ENCODE measurements at places on chromosomes 3 and 15.

DNA sequence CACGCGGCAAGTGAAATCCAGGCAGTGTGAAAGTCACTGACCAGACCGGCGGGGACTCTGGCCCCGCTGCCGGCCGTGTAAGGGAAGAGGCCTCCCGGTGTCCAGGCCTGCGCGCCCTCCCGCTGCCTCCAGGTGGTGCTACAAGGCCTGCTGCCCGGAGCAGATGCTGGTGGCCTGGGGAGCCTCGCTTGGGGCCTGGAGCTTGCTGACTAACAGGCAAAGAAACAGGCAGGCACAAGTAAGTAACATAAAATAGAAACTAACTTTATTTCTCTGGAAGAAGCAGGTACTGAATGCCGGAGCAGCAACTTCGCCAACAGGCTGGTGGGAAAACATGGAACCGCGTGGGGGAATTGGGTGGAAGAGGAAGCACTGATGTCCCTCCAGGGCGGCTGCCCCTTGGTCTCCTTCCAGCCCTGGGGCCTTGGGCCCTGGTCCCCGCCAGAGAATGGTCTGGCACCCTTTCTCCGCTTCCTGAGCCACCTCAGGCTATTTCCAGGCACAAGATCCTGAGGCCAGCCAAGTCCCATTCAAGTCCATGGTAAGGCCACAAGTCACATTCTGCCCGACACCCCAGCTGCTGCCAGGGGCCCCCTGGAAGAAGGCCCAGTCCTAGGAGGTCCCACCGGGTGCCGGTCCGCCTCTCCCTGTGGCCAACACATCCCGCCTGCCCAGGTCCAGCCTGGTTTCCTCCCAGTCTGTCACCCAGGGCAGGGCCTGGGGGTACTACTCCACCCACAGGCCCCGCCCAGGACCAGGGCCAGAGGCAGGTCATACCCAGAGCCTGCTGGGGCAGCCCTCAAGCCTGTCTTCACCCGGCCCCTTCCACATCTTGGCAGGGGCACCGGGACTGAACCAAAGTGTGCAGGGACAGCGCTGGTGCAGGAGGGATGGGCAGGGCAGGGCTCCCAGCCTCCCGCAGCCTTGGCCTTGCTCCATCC is 45.0 kb downstream of the TNK2 start:
- peak; percentile 61 for DNase-seq

GRCh38 chr15:95086531-95087252 is 855.3 kb downstream of the MCTP2 start:
- DNase-seq = no peak

DNA sequence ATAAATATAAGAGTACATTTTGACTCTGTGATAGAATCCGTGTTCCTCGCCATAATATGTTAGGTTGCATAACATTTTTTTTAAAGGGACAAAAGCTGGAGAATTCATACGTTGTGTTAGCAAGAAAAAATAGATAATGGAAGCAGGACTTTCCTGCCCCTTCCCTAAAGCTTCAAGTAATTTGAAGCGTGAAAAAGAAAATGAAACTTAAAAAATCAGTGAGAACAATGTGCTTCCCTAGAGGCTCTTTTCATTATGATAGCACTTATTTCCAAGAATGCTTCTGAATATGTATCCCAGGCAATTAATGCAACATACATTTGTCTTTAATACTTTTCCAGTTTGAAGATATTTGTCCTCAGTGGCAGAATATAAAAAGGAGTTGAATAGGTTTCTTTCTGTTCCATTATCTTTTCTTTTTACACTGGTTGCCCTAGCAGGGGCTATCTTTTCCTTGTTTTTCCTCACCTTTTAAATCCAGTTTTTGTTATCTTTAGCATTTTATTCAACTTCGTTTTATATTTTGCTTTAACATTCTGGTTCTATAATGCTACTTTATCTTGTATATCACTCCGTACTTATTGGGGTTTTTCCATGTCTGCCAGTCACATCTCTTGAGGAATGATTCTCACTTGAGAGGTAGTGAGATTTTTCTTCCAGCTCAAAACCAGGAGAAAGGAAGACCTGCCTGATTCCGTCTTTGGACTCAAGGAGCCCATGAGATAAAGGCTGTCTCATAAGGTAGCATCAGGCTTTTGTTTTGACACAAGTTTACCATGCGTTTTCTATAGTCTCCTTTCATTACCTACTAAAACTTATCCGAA is 113.8 kb downstream of the MBNL1 start:
- DNase-seq = no peak

DNA sequence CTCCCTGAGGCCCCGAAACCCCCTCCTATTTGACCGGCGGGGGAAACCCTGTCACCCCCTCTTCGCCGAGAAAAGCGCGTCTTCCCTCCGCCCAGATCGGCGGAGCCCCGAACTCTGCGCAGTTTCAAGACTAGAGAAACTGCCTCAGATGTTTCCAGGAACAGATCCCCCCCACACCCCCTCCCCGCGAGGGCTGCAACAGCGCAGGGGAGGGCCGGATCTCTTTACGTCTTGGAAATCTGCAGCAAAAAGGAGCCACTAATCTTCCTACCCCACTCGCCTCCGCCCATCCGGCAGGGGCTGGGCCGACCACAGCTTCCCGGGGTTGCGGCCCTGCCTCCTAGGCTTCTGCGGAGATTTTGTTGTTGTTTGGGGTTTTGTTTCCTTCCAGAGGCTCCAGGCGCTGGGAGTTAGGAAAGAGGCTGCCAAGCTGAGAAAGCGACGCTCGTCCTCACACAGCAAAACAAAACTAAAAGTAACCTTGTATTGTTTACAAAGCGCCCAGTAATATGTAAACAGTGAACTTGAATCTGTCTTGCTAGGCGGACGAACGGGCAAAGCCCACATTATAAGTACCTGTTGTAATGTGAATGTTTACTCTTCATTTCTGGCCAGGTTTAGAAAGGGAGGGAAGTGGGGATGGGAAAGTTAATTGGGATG is 2.2 kb downstream of the FOXB1 start:
- no peak for DNase-seq

- no peak for DNase-seq
Measured at GRCh38 chr15:60218256-60218655, 179.5 kb downstream of the ANXA2 start.

- DNase-seq = peak; percentile 24
Measured at GRCh38 chr3:59450946-59451763, 401.3 kb upstream of the CFAP20DC start.

DNA sequence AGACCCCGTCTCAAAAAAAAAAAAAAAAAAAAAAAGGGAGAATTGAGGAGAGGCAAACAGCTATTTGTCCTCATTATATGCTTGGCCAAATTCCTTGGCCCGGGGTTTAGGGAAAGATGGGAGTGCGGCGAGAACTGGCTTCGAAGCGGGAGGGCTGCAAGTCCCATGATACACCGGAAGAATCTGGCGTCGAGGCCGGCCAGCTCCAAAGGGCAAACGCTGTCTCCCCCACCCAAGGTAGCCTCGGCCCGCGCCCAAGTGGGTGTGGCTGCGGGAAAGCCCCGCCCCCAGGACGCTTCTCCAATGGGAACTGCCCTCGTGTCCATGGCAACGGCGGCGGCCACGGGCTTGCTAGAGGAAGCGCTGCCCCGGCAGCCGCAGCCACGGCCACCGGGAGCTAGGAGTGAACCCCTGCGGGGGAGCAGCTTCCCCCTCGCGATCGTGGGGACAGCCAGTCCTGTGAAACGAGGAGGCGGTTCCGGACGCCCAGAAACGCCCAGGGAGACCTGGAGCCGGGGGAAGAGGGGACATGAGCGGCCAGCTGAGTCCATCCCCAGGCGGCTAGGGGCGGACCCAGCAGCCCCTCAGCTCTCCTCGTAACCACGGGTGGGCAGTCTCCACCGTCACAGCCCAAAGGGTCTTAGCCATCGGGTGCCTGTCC is at the start of gene TTLL13:
TSS of gene TTLL13 (plus strand) at position 354 of the 661 bp plus-strand sequence. CDS start 1,075 bp downstream, outside the sequence.
- peak; percentile 83 for DNase-seq

GRCh38 chr3:190722181-190722905 is 140.2 kb downstream of the GMNC start:
- no peak for DNase-seq

- DNase-seq = no peak
Measured at GRCh38 chr3:188067932-188068331, 86.0 kb upstream of the LPP start.

GRCh38 chr3:111607240-111607920 is 12.2 kb upstream of the ZBED2 start:
- no peak for DNase-seq

- DNase-seq = no peak
Measured at GRCh38 chr3:187504435-187504834, 136.2 kb downstream of the RTP4 start.

- no peak for DNase-seq
Measured at GRCh38 chr3:14096742-14097141, 27.9 kb downstream of the CHCHD4 start.

DNA sequence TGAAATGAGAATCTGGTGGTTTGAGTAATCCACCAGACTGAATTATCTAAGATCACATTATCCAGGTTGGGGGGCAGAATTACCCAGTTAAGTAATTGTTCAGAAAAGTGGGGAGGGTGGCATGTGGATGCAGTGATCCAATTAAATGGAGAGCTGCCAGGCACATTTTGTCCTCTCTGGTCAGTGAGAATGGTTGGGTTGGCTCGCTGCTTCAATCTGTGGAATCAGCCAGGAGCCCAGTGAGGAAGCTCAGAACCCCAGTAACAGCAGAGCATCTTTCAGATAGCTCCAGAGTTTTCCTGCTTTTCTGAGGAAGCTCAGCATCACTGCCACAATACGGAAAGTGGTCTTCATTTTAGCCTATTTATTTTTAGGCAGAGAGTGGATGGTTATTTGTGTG is 6.4 kb upstream of the EXOG start:
- no peak for DNase-seq

- no peak for DNase-seq
Measured at GRCh38 chr3:10160925-10161324, 3.8 kb upstream of the IRAK2 start.

DNA sequence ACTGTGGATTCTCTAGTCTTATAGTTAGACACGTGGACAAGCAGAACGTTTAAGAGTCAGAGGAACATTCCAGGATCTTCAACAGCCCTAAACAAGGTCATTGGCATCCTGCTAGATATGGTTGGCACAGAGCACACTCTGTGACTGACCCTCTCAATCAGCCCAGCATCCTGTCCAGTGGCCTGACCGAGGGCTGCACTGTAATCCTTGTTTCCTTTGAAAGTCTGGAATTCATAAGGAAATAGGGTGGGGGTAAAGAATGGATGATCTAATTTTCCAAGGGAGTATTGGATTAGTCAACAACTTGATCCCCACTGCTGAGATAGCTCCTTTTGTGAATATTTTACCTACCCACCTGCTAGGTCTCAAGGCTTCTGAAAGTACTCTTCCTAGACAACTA is 94.5 kb upstream of the DLG1 start:
- no peak for DNase-seq

DNA sequence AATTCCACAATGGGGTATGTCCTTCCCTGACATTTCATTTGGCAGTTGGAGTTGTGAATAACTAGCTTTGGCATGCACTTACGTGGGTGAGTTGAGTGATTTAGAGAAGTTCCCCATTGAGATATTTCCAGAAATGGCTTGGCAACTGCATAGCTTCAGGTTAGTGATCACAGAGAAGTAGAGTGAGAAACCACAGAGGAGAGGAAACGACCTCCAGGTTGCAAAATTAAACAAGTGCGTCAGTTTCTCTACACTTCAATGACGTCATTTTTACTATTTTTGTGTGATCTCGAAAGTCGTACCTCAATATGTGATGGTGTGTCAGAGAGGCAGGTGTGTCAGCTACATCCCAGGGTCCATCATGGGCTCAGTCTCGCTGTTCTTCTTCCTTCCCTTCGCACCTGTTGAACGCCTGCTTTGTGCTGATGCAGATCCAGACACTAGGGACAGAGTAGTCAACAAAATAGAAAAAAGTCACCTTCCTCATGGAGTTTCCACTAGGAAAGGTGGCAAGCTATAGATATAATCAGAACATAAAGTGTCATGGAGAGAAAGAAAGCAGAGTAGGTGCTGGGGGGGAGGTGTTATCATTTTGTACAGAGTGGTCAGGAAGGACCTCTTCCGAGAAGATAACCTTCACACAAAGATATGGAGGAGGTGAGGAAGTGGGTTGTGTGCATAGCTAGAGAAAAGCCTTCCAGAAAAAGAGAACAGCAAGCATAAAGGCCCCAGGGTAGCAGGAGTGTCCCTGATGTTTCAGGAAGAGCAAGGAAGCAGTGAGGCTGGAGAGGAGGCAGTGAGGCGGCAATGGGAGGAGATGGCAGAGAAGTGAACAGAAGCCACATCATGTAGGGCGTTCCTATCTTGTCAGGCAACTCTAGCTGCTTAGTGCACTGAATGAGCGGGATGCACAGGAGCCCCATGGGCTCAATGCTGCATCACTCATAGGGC is 75.6 kb downstream of the MCTP2 start:
- DNase-seq = no peak

GRCh38 chr3:186212611-186213010 is 103.7 kb upstream of the ETV5 start:
- DNase-seq = no peak

DNA sequence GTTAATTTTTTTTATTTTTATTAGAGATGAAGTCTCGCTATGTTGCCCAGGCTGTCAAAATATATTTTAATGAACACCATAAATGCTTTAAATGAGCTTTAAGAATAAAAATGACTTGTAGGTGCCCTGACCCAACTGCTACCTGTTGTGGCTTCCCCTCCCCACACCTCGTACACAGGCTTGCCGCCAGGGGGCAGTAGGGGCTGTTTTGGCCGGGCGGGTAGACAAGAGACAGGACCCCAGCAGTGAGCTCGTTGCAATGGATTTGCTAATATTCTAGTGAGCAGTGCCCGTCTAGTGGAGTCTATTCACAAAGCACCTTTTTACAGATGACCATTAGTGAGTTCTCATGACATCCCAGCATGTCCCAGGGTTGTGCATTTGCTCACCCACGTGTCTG is 418.1 kb downstream of the OCA2 start:
- peak; percentile 46 for DNase-seq

DNA sequence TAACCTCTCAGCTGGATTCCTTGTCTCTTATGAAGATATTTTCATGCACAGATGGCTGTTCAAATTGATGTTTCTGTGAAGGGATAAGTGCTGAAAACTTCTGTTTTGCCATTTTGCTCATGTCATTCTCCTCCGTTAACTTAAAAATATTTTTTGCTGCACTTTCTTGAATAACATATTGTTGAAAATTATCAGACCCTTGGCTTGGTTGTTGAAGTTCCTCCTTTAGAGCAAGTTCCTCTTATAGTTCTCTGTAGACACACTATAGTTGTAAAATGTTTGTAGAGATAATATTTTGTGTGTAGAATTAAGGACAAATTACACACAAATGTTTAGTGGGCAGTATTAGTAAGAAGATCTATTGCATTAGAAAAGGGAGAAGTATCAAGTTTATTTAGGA is 300.4 kb downstream of the SV2B start:
- no peak for DNase-seq

- DNase-seq = no peak
Measured at GRCh38 chr3:127790882-127791183, 31.5 kb downstream of the MGLL start.

- DNase-seq = no peak
Measured at GRCh38 chr3:133237380-133237779, 162.5 kb upstream of the BFSP2 start.

- DNase-seq = no peak
Measured at GRCh38 chr3:72380711-72381493, 467.3 kb downstream of the SHQ1 start.

GRCh38 chr15:68349151-68349550 is 71.6 kb downstream of the FEM1B start:
- DNase-seq = no peak

Measured in stimulated activated CD4-positive, alpha-beta T cell treated with anti-CD3 and anti-CD28 coated beads, Interleukin-4, amount 100 ng/mL, for 48 hours (primary cell).